AG08396 (cell line): ENCODE measurements at places on chromosomes 1 and 21.
A peak's percentile ranks its signal among the peaks of the same experiment; 100 is the strongest.

DNA sequence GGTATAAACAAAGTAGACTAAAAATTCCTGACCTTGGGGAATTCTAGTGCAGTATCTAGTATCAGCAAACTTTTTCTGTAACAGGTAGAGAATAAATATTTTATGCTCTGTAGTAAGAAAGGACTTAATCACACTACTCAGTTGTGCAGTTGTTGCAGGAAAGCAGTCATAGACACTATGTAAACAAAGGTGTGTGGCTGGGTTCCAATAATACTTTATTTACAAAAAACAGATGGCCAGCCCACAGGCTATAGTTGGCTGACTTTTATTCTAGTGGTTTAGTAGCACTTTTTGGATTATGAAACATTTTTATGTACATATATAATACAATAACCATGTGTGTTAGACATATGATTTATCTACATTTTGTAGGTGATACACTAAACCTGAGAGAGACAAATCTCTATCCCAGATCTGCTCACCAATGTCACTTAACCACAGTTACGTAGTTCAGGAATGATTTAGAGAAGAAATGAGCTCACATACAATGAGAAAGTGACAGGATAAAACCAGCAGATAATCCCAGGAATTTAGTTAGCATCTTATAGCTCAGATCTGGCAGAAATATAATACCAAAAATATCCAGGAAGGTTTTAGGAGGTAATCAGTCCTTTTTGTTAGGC is 56.1 kb downstream of the MIER1 start:
- no peak for DNase-seq

- DNase-seq: no peak
Observed at GRCh38 chr1:67261680-67262079, 46.0 kb upstream of the IL12RB2 start.

DNA sequence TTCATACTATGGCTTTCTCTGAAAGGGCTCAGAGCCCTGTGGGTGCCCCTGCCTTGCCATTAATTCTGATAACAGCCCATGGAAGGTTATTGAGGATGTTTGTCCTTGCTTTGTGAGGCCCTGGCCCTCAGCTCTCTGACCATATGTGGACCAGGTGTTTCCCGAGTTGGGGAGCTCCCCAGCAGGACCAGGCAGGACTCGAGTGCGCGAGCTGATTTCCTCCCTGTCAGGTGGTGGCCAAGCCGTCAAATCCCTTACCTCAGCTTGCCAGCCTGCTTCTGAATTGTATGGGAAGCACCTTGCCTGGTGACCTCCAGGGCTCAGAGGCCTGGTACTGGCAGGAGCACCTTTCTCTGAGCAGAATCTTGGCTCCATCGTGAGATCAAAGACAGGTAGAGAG is 17.9 kb upstream of the SDE2 start:
- no peak for DNase-seq

- DNase-seq: peak; percentile 64
Observed at GRCh38 chr1:200150721-200151120, 123.2 kb downstream of the NR5A2 start.

DNA sequence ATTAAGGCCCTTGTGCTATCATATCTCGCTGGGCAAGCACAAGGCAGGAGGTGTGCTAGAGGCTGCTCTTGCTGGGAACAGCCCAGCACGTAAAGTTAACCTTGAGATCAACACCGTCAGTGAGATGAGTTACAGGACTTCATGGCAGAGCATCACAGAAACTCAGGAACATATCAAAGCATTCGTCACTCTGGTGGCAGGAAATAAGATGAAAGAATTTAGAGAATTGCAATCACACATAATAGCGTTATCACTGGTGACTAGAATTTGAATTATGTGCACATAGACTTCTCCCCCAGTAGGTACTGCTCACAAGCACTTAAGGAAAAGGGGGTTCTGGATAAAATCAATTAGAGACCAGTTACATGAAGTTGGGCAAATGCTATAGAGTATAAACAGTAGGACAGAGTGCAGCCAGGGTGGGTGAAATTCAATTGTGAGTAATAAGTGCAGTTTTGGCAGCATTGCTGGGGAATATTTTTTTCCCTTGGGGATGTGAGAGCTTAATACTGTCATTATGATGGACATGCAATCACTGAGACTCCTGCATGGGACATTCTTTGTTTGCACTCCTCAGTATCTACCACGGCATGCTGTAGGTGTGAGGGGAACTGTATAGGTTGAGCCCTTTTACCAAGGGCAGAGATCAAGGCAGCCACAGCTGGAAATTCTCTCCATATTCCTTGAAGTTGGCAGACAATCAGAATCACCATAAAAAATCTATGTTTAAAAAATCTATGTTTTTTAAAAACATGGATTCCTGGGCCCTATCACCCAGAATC is 44.2 kb upstream of the ARHGAP29 start:
- no peak for DNase-seq

- DNase-seq: no peak
Observed at GRCh38 chr1:33428661-33429060, 2.2 kb downstream of the PHC2 start.

DNA sequence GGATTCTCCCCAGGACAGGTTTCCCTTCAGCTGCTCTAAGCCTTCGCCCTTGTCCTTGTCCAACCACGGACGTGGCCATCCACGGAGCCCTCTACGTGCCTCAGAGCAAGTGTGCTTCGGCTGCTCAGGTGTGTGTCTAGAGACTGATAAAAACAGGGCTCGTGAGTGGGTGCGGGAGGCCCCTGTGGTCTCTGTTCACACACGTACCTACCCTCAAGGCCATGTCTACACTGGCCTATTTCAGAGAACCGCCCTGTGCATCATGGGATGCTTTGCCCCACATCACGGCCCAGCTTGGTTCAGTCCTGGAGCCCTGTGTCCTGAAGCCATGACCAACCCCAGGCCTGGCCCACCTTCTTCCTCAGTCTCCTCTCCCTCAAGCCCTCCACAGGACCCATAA is 24.6 kb upstream of the RUNX3 start:
- DNase-seq: no peak

- peak; percentile 39 for DNase-seq
Observed at GRCh38 chr21:16563795-16564194, 834.0 kb downstream of the USP25 start.

DNA sequence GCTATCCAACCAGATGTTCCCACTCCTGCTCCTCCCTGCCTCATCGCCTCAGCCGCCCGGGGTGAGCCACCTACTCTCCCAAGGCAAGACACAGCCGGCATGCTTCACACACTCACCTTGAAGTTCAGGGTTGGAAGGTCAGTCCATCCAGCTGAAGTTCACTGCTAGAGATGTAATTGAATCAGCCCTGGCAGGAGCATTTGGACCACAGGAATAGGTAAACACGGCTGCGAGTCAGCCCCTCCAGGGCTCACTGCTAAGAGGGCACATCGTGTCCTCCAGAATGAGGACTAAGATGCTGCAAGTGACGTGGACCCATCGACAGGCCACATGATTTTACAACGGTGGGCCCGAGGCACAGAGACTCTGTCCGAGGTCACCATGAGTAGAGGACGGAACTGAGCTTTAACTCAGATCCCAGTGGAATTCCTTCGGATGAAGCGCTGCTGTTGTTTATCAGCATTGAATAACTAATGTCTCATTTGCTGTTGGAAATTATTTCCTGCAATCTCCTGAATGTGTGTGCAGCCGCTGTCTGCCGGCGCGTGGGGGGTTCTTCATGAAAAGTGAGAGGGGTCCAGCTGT is 41.9 kb downstream of the RSPH1 start:
- no peak for DNase-seq

DNA sequence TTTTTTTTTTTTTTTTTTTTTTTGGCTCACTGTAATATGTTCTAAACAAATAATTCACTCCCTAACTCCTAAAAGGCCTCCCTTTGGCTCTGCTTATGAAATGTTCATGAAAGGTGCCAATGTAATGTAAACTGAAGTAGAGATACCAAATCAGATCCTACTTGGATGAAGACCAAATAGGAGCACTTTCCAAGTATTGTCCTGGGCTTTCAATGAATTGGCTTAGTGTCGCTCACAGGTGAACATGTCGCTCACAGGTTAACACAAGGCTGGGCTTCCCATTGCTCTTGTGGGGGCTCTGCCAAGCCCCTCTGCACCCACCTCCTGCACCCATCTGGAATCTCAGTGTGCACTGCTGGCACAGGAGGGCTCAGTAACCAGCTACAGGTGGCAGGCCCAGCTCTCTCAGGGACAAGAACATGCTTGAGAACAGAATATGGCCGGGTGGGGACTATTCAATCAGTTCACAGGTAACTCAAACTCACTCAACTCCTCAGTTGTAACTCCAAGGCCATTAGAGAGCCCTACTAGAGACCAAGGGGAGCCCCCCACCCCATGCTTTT is 10.6 kb upstream of the CD58 start:
- no peak for DNase-seq

DNA sequence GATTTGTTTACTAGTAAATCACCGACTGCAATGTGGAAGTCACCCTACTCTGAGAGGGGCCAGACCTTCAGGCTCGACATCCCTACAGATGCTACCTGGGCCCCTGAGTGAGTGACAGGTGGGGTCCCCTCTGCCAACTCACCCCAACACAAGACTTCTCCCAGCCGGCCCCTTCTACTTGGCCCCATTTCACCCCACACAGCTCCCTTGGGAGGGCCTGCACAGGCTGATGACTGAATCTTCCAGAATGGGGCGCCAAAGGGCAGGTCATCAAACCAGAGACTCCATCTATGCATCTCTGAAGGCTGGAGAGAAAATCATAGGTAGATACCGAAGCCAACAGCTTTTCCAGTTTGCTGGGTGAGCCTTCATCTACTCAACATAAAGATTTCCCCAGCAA is 9.4 kb upstream of the S100A8 start:
- no peak for DNase-seq

DNA sequence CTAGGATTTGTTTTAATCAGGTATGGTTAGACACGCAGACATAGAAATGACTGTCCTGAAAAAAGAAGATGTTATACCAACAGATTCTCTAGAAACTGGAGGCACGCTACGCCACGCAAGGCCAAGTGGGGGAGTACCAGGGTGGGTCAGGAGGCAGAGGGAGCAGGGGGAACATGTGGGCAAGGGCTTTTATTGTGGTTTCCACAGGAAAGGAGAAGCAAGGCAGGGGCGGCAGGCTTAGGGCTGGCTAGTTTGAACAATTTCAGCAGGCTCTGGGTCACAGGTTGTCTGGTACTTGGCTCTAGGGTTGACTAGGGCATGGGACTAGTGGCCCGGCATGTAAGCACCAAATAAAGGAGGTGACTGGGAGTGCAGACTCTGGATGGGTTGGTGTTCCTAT is 7.2 kb downstream of the MTARC2 start:
- no peak for DNase-seq

- no peak for DNase-seq
Observed at GRCh38 chr1:71881611-71882010, 400.7 kb downstream of the NEGR1 start.
